ENCODE measurements at places on chromosomes 11 and 22.

DNA sequence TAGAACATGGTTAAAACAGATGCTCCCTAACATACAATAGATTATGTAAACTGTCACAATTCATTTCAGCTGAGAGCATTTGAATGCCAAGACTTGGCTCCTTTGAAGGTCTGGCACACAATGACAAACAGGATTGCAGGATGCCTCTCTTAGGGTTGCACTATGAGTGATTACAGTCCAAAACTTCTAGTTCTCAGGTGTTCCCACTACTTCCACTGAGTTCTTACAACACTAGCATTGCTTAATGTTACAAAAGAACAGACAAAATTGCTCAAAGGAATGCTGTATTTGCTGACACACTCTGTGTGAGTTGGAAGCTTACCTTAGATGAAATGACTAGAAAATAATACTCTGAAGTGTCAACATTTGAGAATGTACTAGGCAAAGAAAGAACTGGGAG lies 2413.8 kb upstream of the RAG2 start:
- DNase-seq, result no peak

- DNase-seq, result no peak
Measured at GRCh38 chr22:48241658-48242057, 1479.2 kb downstream of the TBC1D22A start.

GRCh38 chr11:96105944-96106343 lies 182.0 kb upstream of the MTMR2 start:
- DNase-seq, result no peak

DNA sequence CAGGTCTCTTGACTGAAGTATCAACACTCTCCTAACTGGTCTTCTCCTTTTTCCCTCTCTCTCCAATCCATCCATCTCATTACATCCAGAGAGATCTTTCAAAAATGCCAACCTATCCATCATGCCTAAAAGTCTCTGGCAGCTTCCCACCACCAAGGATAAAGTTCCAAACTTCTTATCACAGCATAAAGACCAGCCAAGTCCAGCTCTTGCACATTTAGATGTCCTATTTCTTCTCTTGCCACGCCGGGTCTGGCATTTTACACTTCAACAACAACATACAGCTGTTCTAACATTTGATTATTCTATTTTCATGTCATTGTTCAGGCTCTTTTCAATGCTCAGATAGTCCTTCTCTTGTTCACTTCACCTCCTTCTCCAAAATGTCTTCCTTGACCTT lies 70.6 kb downstream of the RELT start:
- no peak for DNase-seq

DNA sequence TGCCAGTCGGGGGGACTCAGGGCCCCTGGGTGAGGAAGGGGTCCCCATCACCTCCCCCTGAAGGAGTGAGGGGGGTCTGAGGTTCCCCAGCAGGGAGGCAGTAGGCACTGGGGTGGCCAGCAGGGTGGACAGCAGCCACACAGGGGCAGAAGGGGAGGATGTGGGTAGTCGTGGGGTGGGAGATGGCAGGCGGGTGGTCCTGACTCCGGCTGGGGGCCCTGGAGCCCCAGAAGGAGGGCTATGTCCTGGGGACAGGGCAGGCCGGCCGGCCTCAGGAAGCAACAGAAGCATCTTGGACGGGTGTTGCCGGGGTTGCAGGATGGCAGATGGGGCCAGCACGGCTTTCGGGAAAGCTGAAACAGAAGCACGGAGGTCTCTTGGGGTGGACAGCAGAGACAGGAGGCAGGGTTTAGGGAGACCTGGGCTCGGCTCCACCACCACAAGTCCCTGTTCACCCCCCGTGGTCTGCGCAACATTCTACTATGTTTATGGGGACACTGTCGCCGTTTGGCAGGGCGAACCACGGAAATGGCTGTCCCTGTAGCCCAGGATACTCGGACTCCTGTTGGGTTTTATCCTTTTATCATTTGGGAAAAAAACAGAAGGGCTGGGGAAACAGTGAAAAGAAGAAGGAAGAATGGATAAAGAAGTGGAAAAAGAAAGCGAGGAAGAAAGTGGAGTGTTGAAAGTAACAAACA lies 14.1 kb downstream of the VWCE start:
- no peak for DNase-seq

DNA sequence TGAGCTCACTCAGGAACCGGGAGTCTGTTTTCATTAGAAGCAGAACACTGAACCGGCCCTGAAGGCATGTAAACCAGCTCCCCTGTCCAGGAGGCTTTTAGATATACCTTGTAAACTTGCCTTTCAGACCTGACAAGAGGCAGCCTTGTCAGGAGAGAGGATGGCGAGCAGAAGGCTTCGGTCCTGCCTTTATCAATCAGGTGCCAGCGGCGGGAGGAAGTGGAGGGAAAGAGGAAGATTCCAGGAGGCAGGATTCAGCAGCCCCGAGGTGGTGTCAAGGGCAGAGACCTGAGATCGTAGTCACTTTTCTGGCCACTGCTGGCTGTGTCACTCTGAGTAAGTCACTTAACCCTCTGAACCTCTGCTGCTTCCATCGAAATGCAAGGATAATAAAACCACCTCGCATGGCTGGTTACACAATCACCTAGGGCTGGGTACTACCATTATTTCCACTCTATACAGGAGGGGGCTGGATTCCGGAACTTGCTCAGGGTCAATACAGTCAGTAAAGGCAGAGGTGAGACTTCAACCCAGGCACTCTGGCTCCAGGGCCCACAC lies 181.0 kb downstream of the CHST1 start:
- DNase-seq, result no peak

DNA sequence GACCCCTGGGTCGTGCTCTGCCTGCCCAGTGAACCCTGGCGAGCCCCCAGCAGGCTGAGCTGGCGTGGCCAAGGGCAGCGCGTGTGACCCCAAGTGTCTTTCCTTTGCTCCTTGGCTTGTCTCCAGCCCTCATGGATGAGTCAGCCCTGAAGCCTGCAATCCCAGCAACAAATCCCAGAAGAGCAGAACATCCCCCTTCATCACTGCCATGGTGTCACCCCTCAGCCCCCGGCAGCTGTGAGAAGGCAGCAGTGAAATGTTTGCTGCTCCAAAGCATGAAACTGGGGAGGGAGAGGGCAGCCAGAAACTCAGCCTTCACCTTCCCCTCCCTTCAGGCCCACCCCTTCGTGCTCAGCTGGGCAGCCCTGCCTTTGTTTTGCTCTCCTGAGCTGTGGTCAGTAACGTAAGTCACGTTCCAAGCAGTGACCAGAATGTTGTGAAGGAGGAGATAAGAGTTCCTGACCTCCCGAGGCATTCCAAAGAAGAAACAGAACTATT lies 29.8 kb downstream of the ADAMTS15 start:
- no peak for DNase-seq

- peak; percentile 37 for DNase-seq
Measured at GRCh38 chr11:104120493-104121137, 43.3 kb downstream of the PDGFD start.

DNA sequence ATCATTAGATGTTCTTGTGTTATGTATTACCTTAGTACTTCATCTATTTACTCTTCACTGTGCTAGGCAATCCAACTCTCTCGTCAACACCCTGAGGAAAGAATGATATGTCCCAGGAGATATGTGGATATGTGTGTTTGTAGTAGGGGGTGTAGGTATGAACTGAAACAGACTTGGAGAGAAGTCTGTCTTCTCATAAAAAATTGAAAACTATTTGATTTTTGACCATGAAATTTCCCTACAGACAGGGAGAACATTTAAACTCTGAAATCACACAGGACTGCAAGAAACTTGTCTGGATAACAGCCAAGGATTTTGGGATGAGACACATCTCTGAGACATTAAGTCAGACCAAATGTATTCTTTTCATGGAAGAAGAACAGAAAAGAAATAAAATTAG lies 967.0 kb upstream of the FAT3 start:
- no peak for DNase-seq

GRCh38 chr22:42967933-42968332 lies 47.0 kb downstream of the PACSIN2 start:
- DNase-seq, result no peak
